NCI-H1105 (cell line): ENCODE measurements at places on chromosomes 3 and 15.

DNA sequence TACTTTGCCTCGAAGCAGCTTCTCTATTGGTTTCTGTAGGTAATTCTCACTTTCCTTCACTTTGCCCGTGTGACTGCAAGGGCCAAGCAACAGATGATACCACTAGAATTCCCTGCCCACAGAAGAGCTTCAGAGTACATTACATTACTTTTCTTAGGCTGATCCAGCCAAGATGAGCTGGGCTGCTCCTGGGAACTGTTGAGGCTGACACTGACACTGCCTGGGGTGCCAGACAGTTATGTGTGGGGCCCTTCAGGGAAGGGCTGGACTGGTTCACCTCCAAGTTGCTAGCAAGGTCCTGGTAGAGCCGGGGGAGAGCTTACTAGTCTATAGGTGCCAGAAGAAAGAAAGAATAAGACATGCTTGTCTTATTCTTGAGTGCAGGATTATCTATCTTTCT, 19.0 kb downstream of the GORASP1 start:
- DNase-seq: no peak

DNA sequence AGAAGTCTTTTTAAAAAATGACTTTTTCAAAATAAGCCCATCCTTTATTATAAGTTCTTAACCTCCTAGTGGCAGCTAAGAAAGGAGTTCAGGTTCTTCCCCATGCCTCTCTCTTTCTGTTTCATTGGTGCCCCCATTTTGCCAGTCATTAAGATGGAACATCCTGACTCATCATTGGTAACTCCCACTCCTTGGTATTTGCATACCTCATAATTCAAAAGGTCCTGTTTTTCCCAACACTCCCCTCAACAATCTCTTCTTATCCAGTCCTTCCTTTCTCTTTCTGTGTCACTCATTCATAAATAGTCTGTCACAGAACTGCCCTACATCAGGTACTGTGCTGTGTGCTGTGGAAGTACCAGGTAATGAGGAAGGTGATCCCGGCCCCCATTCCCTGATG, 394.0 kb downstream of the FOXP1 start:
- DNase-seq: no peak

- DNase-seq: no peak
These were observed at the start of gene TF for GRCh38 chr3:133745981-133746711. TSS of gene TF (plus strand) at chr3:133746393. CDS start at chr3:133746441, 48 bp downstream.

GRCh38 chr3:111910806-111911205, 51.7 kb downstream of the PHLDB2 start:
- DNase-seq: no peak

DNA sequence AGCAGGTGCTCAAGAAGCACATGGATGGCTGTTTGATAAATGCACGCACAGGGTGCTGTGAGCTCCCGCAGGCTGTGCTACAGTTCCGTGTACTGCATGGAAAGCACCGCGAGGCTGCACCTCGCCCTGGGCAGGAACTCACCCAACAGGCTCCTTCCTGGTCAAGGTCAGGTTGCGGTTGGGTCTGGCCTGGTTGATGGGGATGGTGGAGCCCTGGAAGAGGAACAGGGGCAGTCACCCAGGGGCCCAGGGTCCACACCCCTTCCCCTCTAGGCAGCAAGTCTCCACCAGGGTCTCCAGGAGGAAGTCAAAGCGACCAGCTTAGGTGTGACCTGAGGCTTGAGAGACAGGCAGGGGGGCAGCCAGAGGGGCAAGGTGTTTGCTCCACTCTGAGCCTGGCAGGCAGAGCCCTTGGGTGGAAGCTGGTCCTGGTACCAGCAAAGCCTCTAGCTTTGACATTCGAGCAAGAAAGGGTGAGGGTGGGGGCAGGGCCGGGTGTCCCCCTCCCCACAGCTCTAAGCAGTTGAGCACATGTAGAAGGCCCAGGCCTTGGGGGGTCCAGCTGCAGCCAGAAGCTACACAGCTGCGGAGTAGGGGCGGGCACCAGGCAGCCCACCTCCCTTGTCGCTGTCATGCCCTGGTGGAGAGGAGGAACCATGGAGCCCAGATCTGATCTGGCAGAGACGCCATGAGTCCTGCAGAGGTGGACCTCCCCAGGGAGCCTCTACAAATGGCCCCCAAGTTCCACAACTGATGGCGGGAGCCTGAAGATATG, 46.3 kb upstream of the SLC41A3 start:
- no peak for DNase-seq

DNA sequence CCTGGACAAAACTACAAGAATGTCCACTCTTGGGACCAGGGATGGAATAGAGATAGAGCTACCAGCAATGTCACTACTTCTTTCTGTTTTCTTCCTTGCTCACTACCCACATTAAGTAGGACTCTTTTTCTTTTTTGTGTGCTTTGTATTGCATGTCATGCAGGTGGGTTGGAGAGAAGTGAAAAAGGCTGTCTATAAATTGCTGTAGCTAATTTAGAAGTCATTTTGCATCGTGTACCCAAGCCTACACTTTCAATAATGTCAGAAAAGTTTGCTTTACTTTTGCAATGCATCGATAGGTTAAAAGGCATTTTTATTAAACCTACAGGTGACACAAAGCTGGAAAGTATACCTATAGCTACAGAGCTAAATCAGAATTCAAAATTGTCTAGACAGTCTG, 58.9 kb downstream of the GTF2E1 start:
- DNase-seq: no peak

DNA sequence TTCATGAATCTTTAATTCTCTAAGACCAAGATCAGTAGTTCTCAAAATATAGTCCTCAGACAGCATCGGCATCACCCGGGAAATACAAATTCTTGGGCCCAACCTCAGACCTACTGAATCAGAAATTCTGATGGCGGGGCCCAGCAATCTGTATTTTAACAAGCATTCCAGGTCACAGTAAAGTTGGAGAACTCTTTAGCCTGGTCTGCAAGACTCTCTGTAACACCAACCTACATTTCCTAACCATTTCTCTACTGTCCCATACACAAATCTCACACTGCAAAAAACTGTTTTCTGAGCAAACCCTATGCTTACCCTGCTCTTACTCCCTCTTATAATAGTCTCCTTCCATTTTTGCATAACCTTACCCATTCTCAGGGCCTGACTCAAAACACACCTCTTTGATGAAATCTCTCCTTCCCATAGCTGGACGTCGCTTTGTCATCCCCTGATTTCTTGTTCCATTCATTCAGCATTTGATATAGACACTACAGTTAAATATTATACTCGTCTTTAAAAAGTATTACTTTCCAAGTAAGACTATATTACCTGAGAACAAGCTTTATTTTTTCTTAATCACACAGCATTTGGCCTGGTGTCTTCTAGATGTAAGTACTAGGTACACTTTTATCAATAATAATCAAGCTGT, 83.3 kb upstream of the MYO5C start:
- DNase-seq: no peak

DNA sequence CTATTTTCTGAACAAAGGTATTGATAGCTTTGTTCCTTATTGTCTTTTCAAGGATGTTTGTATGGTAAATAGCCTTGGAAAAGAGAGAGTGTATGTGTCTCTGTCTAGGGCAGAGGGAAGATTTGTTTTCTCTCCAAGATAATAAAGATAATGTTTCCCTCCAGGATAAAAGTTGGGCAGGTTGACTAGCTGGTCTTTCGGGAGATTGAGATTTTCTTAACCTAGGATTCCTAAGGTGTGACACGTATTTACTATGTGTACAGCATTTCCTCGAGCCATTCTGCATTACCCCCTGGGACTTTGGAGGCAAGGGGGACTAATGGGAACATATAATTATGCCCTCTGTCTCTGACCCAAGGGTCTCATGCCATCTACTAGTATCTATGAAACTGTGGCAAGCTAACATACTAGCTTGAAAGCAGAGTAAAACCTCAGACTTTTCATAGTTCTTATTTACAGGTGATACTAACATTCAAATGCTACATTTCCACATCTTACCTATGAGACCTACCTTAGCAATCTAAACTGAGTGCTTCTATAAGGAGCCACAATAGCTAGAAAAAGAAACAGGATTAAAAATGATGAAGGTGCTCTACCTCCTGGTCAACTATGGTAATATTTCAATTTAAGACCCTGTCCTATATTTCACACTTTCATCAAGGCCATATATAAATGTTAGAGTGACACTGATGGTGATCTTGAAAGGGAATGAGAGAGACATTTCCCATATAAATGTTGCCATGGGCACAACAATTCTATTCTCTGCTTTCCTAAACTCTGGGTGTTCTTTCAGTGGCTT, 252.9 kb upstream of the CBLB start:
- no peak for DNase-seq

DNA sequence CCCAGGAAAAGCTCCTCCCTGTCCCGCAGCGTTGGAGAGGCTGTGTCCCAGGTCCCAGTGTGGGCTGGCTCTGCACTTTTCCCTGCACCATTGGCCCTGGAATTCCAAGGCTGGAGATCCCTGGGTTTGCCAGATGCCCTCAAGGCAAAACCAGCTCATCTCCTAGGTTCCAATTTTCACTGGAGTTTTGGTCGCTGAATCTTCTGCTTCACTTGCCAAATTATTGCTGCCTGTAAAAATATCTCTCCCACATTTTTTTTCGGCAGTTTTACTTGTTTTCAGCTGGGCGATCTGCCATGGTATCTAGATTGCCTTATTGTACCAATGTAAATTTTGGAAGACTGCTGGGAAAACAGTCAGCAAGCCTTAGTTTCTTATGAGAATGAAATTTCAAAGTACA, 150.9 kb upstream of the ATP10A start:
- DNase-seq: no peak

GRCh38 chr15:84961114-84961452, 20.6 kb upstream of the PDE8A start:
- no peak for DNase-seq

DNA sequence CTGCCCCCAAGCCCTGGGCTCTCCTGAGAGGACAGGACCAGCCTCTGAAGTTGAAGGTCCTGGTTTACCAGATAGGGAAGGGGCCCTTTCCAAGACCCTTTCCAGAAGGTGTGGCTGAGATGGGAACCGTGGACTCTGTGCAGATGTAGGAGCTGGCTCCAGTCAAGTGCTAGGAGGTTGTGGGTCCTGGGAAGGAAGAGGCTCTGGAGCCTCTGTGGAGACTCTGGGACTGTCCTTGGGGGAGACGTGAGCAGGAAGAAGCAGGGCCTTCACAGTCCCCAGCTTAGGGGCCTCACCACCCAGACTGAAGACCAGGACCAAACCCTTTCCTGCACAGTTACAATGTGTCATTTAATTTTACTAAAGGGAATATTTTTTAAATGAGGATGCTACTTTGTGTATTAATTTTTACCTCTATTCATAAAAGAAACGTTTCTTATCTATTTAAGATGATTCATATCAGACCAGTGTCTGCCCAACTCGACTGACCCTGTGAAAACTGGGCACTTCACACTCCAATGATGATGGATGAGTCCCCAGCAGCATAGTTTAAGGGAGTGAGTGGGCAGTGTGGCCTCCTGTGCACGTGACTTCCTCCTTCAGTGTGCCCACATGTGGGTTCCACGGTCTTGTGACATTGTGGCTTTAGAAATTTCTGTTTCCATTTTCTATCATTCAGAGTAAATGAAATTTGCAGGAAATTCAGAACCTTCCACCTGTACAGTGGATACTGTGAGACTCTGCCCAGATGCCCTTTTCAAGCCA, 10.9 kb downstream of the CCR5AS start:
- DNase-seq: no peak

DNA sequence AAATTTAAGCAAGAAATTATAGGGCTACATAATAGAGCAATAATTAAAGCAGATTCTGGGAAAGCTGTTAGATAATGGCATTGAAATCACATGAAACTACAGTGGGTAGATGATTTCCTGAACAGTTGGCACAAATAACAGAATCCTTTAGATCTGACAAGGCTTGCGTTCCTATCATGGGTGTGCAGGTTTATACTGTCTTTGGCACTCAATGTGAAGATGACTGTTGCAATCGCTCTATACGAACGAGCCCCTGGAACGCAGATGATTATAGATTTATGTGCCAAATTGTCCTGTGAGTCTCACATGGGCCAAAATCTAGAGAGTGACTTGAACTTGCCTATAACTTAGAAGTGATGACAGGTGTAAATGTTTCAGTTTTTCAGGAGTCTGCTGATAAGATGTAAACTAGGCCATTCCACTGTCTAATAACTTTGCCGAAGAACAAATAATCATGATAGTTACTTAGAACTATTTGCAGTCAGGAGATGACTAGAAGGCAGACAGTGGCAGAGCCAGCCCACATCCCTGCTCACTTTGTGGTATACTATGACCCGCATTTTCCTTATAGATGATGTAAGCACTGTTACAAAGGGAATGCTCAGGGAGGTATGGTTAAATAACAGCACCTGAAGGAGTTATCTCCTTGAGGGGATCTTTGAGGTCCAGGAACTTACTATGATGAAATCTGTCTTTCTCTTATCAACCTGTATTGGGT, 30.5 kb upstream of the TRPC1 start:
- no peak for DNase-seq

GRCh38 chr15:28033443-28033842, 65.7 kb downstream of the OCA2 start:
- no peak for DNase-seq

GRCh38 chr3:139953131-139953910, 18.3 kb downstream of the CLSTN2 start:
- DNase-seq: no peak

GRCh38 chr3:18772699-18773305, 347.7 kb upstream of the SATB1 start:
- DNase-seq: no peak

DNA sequence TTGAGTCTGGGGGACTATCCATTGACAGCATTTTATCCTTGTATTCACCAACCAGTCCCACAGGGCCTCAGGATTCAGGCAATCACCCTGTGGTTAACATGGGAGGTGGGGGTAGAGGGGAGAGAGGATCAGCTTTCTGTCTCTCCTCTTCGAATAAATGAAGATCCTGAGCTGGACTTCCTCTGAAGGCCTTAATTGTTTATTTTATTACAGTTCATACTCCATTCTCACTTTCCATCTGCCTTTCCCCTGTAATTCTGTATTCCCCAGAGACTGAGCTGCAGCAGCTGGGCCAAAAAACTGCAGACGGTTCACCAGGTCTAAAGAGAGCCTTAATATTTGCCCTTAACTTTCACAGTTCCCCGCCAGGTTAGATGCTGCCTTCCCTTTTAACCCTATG, 11.9 kb downstream of the TAGLN3 start:
- peak; percentile 53 for DNase-seq

DNA sequence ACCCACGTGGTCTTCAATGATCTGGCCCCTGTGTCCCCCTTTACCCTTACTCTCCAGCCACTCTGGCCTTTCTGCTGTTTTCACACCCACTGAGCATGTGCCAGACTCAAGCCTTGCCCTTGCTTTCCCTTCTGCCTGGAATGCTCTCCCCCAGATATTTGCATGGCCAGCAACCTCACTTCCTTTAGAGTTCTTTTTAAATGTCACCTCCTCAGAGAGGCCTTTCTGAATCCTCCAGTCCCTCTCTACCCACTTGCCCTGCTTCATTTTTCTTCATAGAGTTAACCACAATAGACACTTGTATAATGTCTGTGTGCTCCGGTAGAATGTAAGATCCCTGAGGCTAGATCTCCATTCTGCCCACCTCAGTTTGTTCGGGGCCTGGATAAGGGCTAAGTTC, 39.4 kb upstream of the TIPARP start:
- no peak for DNase-seq

- no peak for DNase-seq
These were observed 39.2 kb downstream of the PROS1 start for GRCh38 chr3:93934366-93935046.
